ENCODE measurements at places on chromosomes 6 and 20.

DNA sequence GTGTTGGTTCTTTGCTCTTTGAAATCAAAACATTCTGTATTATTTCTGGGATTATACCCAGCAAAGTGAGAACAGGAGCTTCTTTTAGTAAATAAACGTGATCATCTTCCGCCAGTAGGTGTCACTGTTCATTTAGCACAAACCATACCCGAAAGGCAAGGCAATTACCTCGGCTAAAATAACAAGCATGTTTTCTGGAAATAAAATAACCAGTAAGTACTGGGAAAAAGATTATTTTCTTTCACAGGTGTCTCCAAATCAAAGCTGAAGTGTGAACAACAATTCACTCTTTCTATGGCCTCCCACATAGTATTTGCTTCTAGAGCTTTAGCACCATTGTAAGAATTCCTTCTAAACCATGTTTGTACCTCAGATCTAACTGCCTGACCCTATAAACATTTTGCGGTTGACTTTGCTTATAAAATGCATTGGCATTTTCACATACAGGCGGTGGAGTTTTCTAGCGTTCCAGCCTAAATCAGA is 144.6 kb upstream of the AGPAT4 start:
- no peak for DNase-seq

DNA sequence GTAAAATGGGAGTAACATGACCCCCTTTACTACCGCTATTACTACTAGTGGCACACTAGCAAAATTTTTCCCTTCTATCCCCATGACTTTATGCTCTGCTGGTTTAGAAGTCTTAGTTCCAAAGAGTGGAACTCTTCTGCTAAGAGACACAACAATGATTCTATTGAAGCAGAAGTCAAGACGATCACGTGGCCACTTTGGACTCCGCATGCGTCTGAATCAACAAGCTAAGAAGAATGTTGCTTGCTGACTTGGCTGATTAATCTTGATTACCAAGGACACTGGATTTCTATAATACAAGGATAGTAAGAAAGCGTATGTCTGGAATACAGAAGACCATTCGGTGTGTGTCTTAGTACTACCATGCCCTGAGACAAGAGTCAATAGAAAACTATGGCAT is 244.7 kb upstream of the BTBD3 start:
- DNase-seq: no peak

GRCh38 chr6:114936080-114936479 is 593.3 kb upstream of the HS3ST5 start:
- DNase-seq: no peak

DNA sequence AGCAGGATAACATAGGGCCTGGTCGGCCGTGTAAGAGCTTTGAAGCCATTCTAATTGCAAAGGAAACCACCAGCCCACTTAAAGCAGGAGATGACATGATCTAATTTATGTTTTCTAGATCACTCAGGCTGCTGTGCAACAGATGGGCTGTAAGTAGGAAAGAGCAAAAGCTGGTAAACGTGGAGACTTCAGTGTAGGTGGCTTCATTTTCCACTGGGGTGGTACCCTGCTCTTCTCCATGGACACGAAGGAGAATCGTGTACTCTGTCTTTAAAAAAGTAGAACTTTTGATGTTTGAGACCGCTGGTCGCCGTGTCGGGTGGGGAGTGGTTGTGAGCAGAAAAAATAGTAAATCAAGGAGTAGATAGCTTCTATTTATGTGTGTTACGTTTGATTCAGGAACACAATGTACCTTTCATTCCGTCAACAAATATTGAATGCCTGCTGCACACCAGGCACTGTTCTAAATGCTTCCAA is 6.4 kb downstream of the CASS4 start:
- no peak for DNase-seq

DNA sequence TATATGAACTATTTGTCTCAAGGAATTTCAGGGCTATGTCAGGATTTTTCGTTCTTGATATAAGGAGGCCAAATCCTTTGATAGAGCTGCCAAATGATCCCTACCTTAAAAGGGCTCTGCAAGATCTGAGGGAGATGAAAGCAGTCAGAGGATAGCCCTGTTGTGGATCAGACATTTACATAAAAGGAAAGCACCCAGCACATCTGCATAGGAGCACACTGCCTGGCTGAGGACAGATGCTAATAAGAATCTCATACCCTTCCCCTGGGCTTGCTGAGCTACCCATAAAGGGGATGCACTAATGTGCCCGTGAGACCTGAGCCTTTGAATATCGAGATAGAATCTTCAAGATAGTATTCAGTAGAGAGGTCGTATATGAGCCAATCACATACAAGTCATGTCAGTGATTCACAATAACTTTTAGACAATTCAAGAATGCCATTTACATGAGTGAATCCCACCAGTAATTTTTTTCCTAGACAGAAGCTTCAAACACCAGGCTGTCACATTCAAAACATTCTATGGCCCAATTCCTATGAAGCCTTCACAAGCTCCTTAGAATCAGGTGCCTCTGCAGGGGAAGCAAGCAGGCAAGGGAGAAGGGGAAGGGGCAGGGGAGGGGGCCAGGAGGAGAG is 71.1 kb downstream of the STMND1 start:
- no peak for DNase-seq

DNA sequence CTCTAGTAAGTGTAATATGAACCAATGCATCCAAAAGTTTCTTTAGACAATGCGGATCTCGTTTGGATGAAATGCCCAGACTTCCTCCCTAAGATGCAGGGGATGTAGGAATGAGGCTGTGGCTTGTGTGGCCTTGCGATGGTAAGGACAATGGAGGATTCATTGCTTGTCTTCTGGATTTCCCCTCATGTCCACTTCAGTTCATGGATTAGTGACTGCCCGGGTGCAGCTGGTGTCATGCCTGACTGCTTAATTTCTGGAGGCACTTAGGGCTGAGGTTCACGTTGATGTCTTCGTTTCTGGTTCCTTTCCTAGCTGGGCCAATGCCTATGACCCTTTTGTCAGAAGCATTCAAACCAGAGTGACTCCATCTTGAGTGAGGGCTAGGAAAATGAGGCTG is 93.8 kb downstream of the SCP2D1 start:
- no peak for DNase-seq

DNA sequence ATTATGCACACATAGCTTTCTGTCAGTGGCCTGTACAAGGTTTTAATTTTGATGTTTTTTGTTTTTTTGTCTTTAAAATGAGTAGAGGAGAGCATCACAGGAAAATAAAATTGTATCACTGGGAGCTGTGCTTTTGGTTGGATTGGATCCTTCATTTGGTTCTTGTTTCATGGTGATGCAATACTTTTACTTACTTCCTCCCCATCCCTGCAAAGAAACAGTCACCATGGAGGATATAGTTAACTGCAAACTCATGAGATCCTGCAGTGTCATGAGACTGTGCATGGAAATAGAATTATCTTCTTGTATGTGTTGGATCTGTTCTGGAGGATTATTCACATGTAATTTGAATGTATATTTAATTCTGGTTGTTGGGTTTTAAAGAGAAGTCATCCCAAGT is 122.3 kb downstream of the JARID2 start:
- no peak for DNase-seq

DNA sequence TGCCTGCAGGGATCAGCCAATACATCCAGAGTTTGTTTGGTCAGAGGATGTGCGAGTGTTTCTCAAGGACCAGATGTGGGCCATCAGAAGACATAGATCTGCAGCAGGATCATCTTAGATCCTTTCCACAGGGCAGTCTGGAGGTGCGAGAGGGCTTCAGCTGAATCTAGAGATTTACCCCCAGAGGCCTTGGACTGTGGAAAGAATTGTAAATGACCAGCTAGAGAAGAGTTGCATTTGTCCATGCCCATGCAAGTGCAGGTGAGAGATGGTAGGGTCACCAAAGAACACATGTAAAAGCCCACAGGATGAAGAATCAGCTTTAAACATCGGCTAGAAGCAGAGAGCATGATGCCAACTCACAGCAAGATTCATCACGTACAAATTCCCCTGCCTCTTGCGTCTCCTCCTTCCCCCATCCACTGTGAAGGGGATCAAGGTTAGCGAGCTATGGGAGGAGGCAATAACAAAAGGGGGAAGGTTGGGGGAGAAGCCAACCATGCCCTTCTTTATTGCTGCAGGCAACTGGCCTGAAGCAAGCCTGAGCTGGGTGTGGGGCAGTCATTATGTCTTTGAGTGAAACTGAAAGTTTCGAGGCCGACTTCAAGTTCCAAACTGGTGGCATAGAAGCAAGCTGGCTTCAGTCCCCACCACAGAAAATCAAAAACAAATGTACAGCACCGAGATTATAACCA is 83.5 kb downstream of the SCML4 start:
- no peak for DNase-seq

DNA sequence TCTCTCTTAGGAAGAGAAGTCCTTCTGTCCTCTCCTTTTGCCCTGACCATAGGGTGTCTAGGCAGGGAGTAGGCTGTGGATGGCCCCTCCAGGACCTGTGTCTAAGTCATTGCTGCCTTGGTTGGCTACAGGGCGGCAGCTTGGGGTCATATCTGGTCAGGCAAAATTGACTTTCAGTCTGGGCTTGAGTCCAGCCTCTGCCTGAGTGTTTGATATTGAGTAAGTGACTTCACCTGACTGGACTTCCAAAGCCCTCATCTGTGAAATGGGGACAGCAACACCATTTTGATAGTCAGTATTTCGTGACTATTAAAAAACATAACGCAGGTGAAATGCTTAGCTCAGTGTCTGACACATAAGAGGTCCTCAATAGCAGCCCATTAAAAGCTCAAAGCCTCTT is 4.6 kb downstream of the TGM3 start:
- no peak for DNase-seq

DNA sequence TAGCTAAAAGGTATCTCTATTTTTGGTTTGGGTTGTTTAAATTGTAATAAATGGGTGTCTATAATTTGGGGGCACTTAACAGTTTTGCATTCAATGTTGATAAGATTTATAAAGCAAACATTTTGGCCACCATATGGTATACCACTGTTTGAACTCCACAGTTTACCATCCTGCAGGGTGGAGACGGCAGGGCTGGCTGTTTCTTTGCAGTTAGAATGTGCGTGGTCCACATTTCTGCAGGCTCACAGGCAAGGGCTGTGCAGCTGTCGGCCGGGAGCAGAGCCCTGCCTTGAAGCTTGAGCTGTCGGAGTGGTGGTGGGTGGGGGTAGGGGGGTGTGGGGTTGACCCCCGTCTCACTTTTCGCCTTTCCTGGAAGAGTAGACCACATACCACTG is 135.9 kb downstream of the CDH4 start:
- no peak for DNase-seq

GRCh38 chr20:32130965-32131364 is 21.5 kb downstream of the TM9SF4 start:
- no peak for DNase-seq

GRCh38 chr20:8368670-8369069 is 236.6 kb downstream of the PLCB1 start:
- DNase-seq: no peak

DNA sequence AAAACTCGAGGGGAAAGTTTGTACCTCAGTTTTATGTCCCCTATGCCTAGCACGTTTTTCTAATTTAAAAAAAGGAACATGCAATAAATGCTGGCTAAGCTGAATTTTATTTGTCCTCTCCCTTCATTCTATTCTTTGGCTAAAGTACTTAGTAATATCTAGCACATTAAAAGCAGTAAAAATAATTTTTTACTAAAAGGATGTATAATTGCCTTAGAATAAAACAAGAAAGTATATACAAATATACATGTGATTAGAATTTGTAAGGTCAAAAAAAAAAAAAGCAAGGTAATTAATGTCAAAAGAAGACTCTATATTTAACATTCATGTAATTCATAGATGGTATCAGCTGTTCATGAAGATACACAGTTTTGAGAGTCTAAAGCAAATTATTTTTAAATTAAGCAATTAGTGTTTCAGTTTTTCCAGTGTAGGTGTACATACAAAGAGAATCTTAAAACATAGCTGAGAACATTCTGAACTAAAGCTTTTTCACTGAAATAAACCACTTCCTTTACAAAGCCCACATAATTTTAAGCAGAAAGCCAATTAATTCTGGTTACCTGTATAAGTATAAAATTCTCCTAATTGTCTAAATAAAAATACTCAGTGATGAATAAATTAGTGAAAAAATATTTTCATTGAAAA is 32.4 kb downstream of the HBS1L start:
- no peak for DNase-seq

- DNase-seq: peak; percentile 30
Observed at GRCh38 chr6:38215225-38215624, 395.7 kb downstream of the ZFAND3 start.

GRCh38 chr20:4797275-4797674 is 75.6 kb downstream of the PRND start:
- DNase-seq: no peak

GRCh38 chr6:13474787-13475186 is 12.6 kb downstream of the GFOD1 start:
- DNase-seq: no peak

DNA sequence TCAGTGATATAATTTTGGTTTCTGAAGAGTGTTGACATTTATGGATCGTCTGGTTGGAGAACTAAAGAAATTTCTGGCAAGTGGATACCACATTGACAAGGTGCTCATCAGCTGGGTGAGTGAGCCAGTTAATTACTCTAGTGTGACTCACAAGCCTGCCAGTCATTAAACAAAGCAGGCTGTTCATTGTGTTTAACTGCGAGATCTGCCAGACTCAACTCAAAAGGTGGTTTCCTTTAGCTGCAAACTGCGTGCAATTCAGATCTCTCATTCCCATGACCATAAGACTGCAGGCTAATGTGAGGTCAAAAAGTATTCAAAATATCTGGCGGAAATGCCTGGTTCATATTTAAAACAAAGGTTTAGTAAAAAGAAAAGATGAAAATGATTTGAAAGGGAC is 32.5 kb upstream of the IYD start:
- DNase-seq: no peak

- DNase-seq: no peak
Observed at GRCh38 chr6:166814390-166814789, 142.0 kb downstream of the RNASET2 start.

DNA sequence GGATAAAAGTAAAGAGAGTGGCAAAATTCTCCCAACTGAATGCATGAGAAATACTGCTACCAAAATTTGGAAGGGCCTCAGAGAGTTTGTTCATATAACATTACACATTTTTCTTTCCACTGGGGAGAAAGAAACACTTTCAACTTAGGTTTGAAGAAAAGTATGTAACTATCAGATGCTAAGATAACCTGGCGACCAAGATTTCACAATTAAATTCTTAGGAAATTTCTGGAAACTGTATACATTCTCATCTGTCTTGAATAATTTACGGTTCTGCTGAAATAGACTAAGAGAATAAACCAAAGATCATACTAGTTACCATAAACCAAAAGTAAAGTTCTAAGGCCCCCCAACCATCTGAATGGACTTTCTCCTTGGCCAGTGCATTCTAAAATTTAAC is 413.0 kb upstream of the RUNX2 start:
- no peak for DNase-seq

- no peak for DNase-seq
Observed at GRCh38 chr20:35774391-35774790, 2.6 kb downstream of the PHF20 start.

DNA sequence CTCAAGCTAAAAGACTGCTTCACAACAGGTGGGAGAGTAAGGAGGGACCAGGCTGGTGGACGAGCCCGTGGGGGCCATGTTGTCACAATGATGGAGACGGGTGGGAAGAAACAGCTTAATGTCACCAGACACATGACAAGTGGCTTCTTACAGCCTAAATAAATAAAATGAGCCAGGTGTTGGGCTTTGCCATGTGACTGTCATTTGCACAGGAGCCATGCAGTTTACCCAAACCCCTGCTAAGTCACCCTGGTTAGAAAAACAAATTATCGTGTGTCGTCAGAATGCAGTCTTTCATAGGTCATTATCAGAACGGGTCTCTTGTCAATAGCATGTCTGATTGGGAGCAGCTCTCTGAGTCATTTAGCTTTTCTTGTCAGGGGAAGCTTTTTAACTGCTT is 18.5 kb downstream of the BTBD3 start:
- DNase-seq: peak; percentile 70

- DNase-seq: no peak
Observed at GRCh38 chr6:20474874-20475542, 59.2 kb upstream of the CDKAL1 start.

- DNase-seq: no peak
Observed at GRCh38 chr20:10447028-10447427, 11.9 kb downstream of the SLX4IP start.
